ENCODE measurements at places on chromosomes 2 and 18.

DNA sequence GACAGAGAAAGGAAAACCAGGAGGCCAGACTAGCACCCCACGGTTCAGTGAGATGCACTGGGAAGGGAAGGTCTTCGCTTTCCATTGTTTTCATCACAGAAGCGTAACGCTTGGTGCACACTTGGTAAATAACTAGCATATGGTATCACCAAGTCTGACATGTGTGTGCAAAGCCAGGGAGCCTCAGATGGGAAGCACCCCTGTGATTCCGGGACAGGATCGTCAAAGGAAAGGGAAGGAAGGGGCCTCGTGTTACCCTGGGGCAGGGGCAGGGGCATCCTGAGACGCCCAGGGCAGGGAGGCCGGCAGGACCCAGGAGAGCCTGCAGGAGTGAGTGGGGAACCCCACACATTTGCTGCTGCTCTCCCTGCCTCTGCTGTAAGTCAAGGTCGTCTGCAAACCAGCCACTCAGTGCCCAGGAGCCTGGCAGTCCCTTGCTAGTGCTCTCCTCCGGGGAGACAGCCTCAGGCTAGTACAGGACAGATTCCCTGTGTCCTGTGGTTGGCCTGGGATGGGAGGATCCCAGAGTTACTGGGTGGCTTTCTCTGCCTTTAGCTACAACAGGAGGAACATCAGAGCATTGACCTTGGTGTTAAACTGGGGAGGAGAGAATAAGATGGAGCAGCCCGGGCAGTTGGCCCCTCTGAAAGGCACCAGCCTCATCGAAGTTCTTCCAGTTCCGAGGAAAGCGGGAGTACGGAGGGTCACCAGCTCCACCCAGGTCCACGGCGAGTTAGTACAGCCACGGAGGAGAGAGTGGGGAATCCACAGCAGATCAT lies 192.5 kb downstream of the NDUFA10 start:
- H3K4me3 ChIP-seq: no peak overlapping the region
- no peaks in the 10 kb centered on the region for H3K36me3 ChIP-seq
- DNase-seq: no peak
- H3K4me1 ChIP-seq: no peaks in the 10 kb centered on the region
- H3K27ac ChIP-seq: no peak overlapping the region

- no peak overlapping the region for H3K27ac ChIP-seq
- H3K4me3 ChIP-seq: no peak overlapping the region
- no peak for DNase-seq
- no peaks in the 10 kb centered on the region for H3K27me3 ChIP-seq
- no peaks in the 10 kb centered on the region for H3K36me3 ChIP-seq
- no peaks in the 10 kb centered on the region for H3K4me1 ChIP-seq
Observed at GRCh38 chr2:99809259-99809900, 319.6 kb upstream of the REV1 start.

DNA sequence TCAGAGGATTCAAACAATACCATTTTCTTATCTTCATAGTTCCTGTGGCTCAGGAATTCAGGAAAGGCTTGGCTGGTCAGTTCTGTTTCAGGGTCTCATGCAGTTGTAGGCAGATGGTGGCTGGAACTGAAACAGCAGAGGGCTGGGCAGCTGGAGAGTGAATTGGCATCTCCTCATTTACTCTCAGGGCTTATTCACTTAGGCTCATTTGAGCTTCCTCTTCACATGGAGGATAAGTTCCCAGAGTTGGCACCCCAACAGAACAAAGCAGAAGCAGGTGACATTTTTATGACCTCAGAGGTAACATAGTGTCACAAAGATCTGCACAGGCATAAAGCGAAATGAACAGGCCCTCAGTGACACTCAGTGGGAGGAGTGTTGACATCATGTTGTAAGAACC lies 66.1 kb downstream of the RBBP8 start:
- H3K4me1 ChIP-seq: peaks cover 1% of the 10 kb centered on the region
- peaks cover 49% of the 10 kb centered on the region for H3K36me3 ChIP-seq
- no peak for DNase-seq
- no peak overlapping the region for H3K27ac ChIP-seq
- H3K4me3 ChIP-seq: no peak overlapping the region

DNA sequence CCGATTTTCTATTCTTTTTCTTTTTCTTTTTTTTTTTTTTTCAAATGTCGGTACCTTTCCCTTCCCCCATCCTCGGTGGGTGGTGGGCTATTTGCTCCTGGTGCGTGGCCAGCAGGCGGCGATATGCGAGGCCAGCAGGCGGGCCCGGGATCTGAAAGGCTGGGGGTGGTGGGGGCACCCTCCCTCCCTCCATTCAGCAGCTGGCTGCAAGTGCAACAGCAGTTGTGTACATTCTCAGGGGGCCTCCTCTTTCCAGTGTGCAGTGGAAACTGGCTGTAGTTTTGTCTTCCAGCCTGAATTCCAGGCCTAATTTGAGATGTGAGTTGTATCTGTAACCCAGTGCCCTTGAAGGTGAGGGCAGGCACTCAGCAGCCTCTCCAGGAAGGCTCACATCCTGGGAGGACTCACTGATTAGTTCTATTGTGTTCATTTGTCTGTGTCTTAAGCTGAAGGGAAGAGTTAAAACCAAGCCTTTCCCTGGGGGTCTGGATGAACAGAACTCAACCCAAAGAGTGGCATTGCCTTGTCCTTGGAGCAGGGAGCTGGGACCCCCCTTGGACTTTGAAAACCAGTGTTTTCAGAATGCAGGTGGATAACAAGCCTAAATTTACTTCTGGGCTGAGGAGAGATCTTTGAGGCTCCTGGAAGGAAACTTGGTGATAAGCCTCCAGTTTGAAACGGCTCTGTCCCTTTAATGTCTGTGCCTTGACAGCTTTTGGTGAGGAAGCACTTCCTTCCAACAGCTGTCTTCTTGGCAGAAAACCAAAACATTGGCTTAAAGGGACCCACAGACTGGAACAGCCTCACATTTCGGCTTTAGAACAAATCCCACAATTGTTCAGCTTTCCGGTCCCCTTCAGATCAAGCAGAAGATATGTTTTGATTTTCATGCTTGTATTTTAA lies 3.3 kb downstream of the MYCN start:
- H3K4me3 ChIP-seq: peak overlapping the region; percentile 32
- peaks cover 48% of the 10 kb centered on the region for H3K27me3 ChIP-seq
- H3K27ac ChIP-seq: no peak overlapping the region
- DNase-seq: peak; percentile 32

- H3K36me3 ChIP-seq: no peaks in the 10 kb centered on the region
- H3K4me3 ChIP-seq: no peak overlapping the region
- no peak for DNase-seq
- no peaks in the 10 kb centered on the region for H3K4me1 ChIP-seq
- H3K27me3 ChIP-seq: no peaks in the 10 kb centered on the region
Observed at GRCh38 chr2:213846856-213847255, 562.6 kb downstream of the SPAG16 start.

GRCh38 chr2:73642338-73643018 lies at the start of gene NAT8:
NAT8 (minus strand) TSS chr2:73642422; CDS start chr2:73641628, 794 bp downstream.
- H3K36me3 ChIP-seq: no peaks in the 10 kb centered on the region
- peaks cover 13% of the 10 kb centered on the region for H3K27me3 ChIP-seq
- no peak for DNase-seq
- H3K27ac ChIP-seq: no peak within 1 kb of the TSS
- H3K4me1 ChIP-seq: no peaks in the 10 kb centered on the region
- H3K4me3 ChIP-seq: no peak within 1 kb of the TSS

GRCh38 chr18:60568220-60568619 lies 195.6 kb upstream of the MC4R start:
- DNase-seq: no peak
- no peak overlapping the region for H3K27ac ChIP-seq
- no peaks in the 10 kb centered on the region for H3K36me3 ChIP-seq
- no peaks in the 10 kb centered on the region for H3K27me3 ChIP-seq

DNA sequence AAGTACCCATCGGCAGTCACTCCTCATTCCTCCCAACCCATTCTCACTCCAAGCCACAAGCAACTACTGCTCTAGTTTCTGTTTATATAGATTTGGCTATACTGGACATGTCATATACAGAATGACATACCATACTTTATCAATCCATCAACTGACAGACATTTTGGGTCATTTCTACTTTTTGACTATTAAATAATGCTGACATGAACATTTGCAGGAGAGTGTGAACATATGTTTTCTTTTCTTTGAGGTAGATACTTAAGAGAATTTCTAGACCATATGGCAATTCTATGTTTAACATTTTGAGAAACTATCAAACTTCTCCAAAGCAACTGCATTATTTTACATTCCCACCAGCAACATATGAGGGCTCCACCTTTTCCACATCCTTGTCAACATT lies 32.6 kb downstream of the NMUR1 start:
- no peaks in the 10 kb centered on the region for H3K27me3 ChIP-seq
- peaks cover 4% of the 10 kb centered on the region for H3K36me3 ChIP-seq
- H3K4me1 ChIP-seq: no peaks in the 10 kb centered on the region
- no peak for DNase-seq

DNA sequence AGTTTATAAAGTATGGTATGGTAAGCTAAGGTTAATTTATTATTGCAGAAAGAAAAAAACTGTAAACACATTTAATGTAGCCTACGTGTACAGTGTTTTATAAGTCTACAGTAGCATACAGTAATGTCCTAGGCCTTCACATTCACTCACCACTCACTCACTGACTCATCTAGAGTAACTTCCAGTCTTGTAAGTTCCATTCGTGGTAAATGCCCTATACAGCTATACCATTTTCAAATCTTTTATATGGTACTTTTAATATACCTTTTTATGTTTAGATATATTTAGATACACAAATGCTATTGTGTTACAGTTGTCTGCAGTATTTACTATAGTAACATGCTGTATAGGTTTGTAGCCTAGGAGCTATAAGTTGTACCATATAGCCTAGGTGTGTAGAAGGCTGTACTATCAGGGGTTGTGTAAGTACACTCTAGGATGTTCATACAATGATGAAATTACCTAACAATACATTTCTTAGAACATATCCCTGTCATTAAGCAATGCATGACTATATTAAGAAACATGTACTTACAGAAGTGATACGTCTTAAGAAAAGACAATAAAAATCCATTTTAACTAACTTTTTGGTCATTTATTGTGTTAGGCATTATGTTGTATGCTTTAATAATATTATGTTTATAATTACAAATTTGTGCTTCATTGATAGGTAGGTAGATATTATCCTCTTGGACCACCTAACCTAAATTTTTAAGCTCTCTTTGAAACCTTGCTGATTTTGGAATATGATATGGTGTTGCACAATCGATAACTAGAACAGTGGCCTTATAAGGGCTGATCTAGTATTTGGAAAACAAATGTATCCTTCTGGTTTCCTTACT lies 51.9 kb downstream of the VRK2 start:
- H3K27ac ChIP-seq: no peak overlapping the region
- H3K36me3 ChIP-seq: peaks cover 25% of the 10 kb centered on the region
- DNase-seq: no peak

GRCh38 chr2:7430421-7430868 lies 513.2 kb downstream of the RNF144A start:
- H3K36me3 ChIP-seq: peaks cover 45% of the 10 kb centered on the region
- no peak for DNase-seq
- H3K27me3 ChIP-seq: peaks cover 3% of the 10 kb centered on the region
- peaks cover 52% of the 10 kb centered on the region for H3K4me1 ChIP-seq

DNA sequence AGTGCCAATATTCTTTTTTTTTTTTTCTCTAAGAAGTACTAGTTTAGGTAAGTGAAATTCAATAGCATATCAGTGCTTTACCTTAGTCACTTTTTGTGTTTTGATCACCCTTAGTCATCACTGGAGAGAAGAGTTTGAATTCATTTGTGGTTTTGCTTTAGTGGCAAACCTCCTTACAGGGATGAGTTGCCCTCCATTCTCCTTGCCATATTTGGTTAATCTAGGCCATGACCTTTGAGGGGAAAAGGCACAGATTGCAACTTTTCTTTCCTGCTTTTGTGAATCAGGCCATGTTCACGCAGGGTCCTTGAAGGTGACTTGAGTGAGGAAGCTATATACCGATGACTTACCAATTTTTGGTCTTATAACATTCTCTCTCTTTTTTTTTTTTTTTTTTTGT lies 34.4 kb downstream of the PLEKHA3 start:
- no peak overlapping the region for H3K4me3 ChIP-seq
- DNase-seq: peak; percentile 34
- H3K36me3 ChIP-seq: peaks cover 21% of the 10 kb centered on the region
- H3K27ac ChIP-seq: peak overlapping the region; percentile 69

- H3K36me3 ChIP-seq: peaks cover 1% of the 10 kb centered on the region
- peaks cover 3% of the 10 kb centered on the region for H3K27me3 ChIP-seq
- H3K27ac ChIP-seq: no peak overlapping the region
- peaks cover 7% of the 10 kb centered on the region for H3K4me1 ChIP-seq
- DNase-seq: no peak
- H3K4me3 ChIP-seq: no peak overlapping the region
Observed at GRCh38 chr2:102200539-102200938, 13.7 kb downstream of the IL1RL2 start.

DNA sequence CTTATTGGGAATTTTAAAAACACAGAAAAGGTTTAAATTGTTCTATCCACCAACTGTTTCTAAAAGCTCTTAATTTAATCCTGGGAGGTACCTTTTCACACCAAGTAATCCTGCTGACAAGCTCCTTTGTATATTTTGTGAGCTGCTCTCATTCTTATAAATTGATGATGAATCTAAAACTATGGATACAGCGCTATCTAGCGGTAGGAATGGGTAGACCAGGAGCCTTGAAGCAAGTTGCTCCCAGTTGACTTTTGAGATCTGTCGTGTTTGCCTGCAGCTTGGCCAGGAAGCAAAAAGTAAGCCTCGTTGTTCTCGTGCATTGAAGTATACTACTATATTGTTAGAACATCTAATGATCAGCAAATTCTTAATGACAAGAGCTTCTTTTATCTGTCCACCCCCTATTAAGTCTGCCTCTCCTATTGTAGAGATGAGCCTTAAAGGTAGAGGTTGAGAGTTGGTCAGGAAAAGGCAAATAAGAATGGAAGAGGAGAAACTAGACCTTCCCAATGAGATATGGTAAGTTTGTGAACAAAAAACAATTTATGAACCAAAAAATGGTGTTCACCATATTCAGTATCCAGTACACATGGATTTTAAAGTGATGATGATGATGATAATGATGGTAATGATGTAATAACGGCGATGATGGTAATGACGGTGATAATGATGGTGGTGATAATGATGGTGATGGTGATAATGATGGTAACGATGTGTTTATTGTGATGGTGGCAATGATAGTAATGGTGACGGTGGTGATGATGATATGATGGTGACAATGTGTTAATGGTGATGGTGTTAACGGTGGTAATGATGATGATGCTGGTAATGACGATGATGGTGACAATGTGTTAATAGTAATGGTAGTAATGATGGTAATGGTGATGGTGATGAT lies 212.1 kb upstream of the NCKAP5 start:
- no peak overlapping the region for H3K4me3 ChIP-seq
- no peaks in the 10 kb centered on the region for H3K4me1 ChIP-seq
- no peak for DNase-seq
- no peak overlapping the region for H3K27ac ChIP-seq
- H3K36me3 ChIP-seq: no peaks in the 10 kb centered on the region
- H3K27me3 ChIP-seq: no peaks in the 10 kb centered on the region

DNA sequence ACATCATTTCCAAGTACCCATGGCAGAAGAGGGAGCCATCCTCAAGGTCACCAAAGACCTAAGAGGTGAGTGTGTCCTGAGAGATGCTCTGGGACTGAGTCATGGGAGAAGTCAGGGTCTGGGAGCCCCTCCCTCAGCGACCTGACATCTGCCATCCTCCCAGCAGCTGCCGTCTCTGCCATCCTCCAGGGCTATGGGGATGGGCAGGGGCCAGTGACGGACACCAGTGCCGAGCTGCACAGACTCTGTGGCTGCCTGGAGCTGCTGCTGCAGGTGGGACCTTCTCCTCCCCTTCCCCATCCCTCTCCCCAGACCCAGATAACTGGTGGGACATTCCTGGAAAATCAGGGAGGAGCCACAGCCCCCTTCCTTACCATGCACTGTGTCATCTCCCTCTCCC lies 1.5 kb downstream of the RUFY4 start:
- H3K4me1 ChIP-seq: peaks cover 3% of the 10 kb centered on the region
- H3K36me3 ChIP-seq: no peaks in the 10 kb centered on the region
- H3K4me3 ChIP-seq: no peak overlapping the region
- no peak for DNase-seq
- peaks cover 18% of the 10 kb centered on the region for H3K27me3 ChIP-seq
- H3K27ac ChIP-seq: no peak overlapping the region
